ENCODE measurements at places on chromosomes 12 and 14.

DNA sequence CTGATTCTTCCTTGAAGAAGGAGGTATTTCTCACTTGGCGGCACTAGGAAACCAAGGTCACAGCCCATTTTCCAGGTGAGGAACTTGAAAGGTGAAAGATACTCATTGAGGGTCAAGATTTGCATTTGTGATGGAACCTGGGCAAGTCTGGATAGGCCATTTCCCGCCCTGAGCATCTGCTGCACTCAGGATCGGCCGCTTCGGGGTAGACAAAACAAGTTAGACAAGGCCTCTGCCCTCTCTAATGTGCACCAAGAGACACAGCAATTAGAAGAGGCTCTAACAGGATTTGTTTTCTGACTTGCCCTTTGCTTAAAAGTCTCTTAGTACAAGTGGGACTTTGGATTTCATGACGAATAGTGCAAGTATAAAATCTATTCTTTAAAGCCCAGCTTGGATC is 167.2 kb downstream of the KTN1 start:
- no peak for DNase-seq

- no peak for DNase-seq
Measured at GRCh38 chr14:100031506-100032281, 33.5 kb upstream of the EVL start.

- DNase-seq = no peak
Measured at GRCh38 chr14:85822236-85822635, 292.3 kb downstream of the FLRT2 start.

- no peak for DNase-seq
Measured at GRCh38 chr12:120835657-120836056, 68.5 kb downstream of the SPPL3 start.

DNA sequence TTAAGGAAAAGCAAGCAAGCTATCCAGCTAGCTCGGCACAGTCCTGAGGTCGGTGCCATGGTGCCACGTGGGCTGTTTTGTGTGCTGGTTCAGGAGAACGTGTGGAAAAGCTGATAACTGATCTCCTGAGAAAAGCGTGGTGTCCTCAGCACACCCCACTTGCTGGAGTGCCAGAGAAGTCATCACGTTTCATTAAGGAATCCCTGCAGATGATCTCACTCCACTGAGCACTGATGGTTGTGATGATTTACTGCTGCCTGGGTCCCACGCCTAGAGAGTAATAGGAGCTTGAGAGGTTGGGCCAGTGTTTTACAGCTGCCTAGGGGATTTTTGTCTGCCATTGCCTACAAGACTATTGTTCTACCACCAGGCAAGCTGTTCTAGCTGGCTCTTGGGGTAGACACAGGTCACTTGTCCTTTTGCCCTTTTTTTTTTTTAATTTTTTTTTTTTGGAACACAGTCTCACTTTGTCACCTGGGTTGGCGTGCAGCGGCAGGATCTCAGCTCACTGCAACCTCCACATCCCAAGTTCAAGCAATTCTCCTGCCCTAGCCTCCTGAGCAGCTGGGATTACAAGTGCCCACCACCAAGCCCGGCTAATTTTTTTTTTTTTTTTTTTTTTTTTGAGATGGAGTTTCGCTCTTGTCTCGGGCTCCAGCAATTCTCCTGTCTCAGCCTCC is 42.3 kb upstream of the EVL start:
- no peak for DNase-seq

- no peak for DNase-seq
Measured at GRCh38 chr12:116366824-116367223, 89.3 kb upstream of the MED13L start.

DNA sequence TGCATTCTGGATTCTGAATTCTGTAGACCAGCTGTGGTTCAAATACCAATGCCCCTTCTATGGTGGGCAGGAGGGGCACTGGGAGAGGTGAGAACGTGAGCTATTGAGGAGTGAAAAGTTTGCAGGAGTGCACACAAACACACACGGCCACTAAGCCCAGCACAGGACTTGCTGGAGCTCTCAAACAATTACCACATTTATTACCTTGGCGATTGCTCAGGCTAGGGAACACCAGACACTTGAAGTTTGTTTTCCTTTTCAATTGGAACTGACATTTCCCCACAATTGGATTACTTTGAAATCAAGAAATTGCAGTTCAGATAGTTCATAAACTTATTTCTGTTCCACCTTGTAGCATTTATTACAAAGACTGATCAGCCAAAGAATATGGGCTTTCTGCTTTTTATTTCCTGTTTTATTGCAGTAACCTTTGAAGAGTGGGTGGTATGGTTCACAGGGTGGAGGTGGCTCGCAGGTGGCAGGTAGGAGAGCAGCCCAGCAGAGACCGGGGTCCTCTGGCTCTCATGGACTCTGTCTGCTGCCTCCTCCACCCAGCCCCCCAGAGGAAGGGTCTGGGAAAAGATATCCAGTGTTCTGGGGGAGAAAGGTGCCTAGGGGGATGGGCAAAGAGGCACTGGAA is 429.8 kb upstream of the CCDC196 start:
- no peak for DNase-seq

GRCh38 chr14:64725879-64726584 is 21.8 kb downstream of the PLEKHG3 start:
- DNase-seq = no peak
